ENCODE measurements at places on chromosomes 2 and 18.

GRCh38 chr2:110771547-110772382 lies 39.4 kb downstream of the ACOXL start:
- no peak for DNase-seq

- DNase-seq = no peak
These were observed 4.8 kb downstream of the ALK start for GRCh38 chr2:29916571-29916970.

DNA sequence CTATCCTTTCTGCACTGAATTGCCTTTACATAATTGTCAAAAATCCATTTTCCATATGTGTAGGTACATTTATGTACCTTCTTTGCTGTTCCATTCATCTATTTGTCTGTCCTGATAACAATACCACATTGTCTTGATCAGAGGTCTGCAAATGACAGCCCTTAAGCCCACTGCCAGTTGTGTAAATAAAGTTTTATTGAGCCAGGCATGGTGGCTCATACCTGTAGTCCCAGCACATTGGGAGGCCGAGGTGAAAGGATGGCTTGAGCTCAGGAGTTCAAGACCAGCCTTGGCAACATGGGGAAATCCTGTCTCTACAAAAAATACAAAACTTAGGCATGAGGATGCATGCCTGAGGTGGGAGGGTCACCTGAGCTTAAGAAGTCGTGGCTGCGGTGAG lies 121.0 kb downstream of the TFCP2L1 start:
- DNase-seq = no peak

DNA sequence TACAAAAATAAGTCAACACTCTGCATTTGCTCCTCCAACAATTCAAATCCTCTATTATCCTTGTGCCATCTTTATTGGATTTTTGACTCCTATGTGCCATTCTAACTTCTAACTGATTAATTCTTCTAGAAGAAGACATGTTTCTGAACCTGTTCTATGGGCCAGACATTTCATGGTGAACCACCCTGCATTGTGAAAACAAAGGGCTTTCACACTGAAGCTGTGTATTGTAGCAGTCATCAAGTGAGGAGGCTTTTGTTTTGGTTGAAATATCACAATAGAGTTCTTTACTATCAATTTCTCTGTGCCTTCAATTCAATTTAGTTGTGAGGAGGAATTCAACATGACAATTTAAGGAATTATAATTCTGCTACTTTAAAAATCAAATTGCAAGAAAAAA lies 357.9 kb downstream of the PLCL1 start:
- no peak for DNase-seq

DNA sequence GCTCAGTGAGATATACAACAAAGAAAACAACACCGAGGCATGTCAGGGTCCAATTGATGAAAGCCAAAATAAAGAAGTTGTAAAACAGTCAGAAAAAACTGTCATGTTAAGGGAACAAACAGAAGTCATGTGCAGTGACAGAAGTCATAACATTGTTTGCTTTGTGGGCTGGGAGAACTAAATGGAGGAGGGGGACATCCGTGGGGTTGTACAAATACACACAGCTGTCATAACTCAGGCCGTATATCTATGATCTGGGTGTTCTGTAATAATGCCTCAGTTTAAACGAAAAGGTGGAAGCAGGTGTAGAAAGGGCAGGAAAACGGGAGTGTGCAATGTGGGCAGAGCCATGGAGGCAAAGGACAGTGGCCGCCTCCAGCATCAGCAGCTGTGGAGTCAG lies 27.3 kb downstream of the TIMM21 start:
- no peak for DNase-seq

DNA sequence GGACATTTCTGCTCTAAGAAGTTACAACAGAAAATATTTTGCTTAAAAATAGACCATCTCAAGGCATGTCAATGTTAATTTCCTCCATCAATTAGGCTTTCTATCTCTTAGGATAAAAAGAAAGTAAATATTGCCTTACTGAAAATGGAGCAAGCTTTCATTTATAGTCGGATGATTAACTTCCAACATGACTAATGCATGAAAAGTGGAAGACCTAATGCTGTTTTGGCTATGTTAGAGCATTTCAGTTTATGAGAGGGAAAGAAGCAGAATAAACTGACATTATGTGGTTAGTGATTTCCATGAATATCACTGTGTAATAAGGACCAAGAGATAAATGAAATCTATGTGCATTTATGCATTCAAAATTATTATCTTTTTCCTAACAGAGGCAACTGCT lies 475.2 kb upstream of the UBE2E3 start:
- no peak for DNase-seq

GRCh38 chr2:113012436-113013335 lies 7.4 kb downstream of the IL36A start:
- DNase-seq = no peak

- DNase-seq = no peak
These were observed 46.7 kb downstream of the CCDC195 start for GRCh38 chr2:224669449-224669848.

- no peak for DNase-seq
These were observed 4.2 kb downstream of the CLK1 start for GRCh38 chr2:200860092-200860795.

- DNase-seq = no peak
These were observed 10.3 kb downstream of the CEP76 start for GRCh38 chr18:12692206-12692605.

- no peak for DNase-seq
These were observed 397.1 kb downstream of the TSN start for GRCh38 chr2:122152571-122152970.

DNA sequence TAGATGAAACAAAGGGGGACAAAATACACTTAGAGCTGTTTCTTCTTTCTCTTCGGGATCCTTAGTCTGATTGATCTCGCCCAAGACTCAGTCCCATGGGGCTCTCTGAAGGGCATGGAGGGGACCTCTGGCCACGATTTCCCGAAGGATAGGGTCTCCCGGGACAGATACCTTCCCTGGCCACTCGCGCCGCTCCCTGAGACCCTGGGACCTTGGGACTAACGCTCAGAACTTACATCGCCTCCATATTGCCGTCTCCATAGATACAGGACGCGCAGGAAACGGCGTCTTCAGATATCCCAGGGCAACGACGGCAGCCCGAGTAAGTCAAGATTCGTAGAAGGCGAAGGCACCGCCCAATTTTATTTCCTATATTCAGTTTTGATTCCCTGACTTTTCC lies at the start of gene CFAP65:
CFAP65 (minus strand) TSS at position 265 of the 400 bp plus-strand sequence. CDS start 2,468 bp downstream, outside the sequence.
- DNase-seq = no peak

DNA sequence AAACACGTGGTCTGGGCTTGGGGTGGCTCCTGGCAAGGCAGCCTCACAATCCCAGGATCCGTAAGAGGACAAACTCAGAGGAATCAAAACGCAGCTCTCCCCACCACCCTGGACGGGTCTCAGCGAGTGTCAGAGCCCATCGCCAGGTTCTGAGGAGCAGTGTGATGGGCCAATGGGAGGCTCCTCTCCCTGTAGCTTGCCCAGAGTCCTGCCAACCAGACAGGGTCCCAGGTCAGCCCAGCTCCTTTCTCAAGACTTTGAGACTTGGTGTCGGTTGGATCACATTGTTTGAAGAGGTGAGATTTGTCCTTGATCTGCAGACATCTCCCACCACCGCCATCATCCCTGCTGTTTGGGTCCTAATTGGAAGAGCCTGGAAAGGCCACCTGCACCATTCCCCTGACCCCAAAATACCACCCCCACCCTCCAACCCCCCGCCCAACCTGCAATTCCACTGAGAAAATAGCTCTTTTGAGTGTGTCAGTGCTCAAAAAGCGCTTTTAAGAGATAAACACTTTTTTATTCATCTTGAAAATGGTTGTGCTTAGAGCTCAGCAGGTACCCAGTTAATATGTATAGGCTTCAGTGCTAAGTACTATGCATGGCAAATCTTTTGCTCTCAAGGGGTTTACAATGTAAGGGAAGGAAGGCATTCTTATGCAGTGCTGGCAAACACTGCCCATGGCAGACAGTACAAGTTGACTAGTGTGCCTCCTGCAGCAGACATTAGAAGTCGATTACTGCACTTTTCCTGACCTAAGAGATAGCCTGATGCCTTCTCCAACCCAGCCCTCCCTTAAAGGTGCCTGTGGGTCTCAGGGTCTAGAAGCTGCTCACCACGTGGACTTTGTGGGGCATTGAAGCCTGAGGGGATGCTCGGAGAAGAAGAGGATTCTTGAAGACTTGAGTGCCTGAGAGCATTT lies 50.6 kb downstream of the GLI2 start:
- DNase-seq = no peak

DNA sequence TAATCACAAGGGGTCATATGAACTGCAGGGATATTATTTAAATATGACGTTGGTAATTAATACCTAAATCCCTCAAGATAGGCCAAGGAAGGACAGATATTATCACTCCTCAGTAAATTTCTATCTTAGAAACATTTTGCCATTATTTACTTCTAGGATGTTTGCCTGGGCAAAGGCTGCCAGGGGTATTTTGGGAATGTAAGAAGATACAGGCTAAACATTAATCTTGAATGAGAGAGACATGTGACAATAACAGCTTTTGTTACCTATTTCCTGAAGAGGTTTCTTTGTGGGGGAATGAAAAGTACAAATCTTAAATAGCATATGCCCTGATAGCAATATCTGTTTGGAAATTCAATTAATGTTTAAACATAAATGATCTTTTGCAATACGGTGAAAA lies 756 bp upstream of the CCDC195 start:
- no peak for DNase-seq

DNA sequence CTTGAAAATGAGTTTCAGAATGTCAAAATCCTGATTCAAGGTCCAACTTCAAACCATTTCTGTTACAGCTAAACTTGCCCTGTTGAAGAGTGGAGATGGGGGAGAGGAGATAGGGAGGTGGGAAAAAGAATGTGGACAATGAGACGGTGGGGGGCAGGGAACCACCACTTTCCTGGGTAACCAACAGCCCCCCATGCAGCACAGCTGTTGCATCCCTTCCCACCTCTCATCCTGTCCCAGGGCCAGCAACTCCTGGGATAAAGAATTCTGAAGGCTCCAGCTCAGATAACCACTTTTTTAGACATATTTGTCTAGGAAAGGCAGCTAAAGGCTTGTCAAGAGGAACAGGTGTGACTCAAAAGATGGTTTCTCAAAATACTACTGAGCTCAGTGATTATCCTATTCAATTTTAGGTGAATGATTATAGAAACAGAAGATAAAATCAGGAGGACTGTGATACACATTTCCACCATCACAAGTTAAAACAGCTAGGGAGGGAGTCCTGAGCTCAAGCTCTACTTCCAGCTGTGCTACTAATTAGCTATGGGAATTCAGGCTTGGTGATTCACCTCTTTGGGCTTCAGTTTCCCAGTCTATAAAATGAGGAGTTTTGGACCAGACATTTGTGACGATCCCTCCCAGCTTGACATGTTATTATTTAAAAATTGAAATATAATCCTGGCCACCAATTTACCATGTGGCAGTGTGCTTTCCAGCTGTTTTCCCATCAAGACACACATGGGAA lies 36.3 kb downstream of the HDHD2 start:
- DNase-seq = no peak

GRCh38 chr2:162063899-162064298 lies 10.1 kb downstream of the DPP4 start:
- DNase-seq = no peak

DNA sequence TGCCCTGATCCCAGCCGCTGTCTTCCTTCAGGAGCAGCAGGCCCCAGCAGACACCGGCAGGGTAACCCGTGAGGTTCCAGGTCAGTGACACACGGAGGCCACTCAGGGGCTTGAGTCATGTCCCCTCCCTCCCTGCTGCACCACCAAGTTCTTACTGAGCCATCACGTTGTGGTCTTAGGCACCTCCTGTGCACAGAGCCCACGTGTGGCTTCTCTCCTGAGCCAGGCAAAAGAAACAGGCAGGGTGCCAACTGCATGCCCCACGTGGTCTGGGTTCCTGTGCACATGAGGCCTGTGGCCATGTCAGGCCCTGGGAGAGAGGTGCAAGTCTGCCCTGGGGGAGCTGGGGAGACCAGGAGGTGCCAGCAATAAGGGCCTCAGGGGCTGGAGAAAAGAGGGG lies 264.8 kb downstream of the KLHL29 start:
- DNase-seq = no peak

- peak; percentile 57 for DNase-seq
These were observed 282.3 kb downstream of the EIPR1 start for GRCh38 chr2:3094999-3095958.

GRCh38 chr2:204775766-204776165 lies 230.5 kb downstream of the PARD3B start:
- DNase-seq = no peak

DNA sequence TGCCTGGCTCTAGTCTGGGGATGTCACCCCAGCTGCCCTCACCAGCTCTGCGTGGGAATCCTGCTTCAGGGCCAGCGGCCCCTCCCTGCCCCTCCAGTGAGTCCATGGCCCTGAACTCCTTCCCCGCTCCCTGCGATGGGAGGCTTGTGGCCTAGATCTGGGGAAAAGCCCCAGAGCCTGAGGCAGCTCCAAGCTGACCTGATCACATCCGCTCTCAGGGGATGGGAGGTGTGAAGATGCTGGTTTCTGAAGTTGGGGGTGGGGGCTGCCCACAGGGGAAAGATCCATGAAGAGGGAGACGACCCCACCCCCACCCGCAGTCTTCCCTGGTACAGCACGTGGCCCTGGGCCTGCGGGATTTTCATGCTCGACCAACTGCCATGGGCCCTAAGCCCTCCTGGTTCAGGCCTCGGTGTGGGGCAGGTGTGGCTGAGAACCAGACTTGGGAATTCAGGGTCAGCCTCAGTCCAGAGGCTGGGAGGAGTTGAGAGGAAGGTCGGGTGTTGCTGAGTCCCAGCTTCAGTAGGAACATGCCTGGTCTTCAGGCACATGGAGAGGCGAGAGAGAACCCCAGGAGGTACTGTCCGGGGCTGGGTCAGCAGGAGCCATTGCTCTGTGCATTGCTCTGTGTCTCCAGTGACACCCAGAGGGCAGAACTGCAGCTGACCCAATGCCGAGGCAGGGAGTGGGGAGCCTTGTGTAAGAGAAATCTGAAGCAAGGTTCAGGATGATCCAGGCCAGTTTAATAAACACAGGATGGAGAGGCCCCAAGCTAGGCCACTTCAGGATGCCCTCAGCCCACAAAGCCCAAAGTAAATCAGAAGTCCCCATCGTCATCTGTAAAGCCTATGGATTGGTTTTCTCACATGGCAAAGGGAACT lies 115.1 kb downstream of the CAPN13 start:
- no peak for DNase-seq

- DNase-seq = peak; percentile 9
These were observed 18.8 kb upstream of the DTNB start for GRCh38 chr2:25692143-25692542.

- no peak for DNase-seq
These were observed 1.4 kb downstream of the TTC39C start for GRCh38 chr18:24015639-24016631.

DNA sequence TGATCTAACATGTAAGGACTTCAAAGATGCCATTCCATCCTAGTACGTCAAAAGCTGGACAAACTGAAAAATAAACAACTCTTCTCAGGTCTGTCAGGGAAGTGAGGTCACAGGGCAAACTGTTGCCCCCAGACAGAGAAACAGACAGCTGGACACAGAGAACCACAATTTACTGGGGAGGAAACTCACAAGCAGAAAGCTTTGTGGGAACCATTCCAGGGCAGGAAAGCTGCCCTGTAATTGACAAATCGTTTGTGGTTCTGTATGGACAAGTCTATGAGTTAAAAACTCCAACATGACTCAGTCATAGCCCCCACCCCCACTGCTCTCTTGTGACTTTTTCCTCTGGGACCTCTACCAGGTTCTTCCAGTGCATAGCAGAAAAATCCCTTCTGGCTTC lies 28.4 kb downstream of the MCEE start:
- no peak for DNase-seq

GRCh38 chr2:18495058-18495457 lies 65.4 kb downstream of the RDH14 start:
- no peak for DNase-seq

GRCh38 chr2:40103163-40103562 lies 324.1 kb upstream of the THUMPD2 start:
- DNase-seq = no peak

All from tibial artery (tissue), 4 donors.